ENCODE measurements at places on chromosomes 3 and 15. TPM values are rescaled to one million over a fixed set of nuclear protein-coding genes. Genes with fewer than 3 reads are reported as not detected.

SSUH2 gene
- total RNA-seq = not detected

DNA sequence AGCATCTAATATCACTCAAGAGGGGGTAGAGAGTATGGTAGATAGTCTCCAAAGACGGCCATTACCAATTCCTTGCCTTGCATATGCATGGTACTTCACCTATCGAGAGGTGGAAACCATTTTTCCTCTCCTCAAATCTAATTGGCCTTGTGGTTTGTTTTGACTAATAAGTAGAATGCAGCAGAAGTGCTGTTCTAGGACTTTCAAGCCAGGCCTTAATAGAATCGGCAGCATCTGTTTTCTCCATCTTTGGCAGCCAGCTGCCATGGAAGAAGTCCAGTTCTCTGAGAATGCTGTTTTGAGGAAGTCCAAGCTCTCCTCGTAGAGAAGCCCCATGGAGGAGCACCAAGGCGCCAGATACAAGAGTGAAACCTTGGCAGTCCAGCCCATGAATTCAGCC is 59.1 kb upstream of the RASGRP1 start:
- DNase-seq = no peak

GRCh38 chr3:166580561-166580960 is 743.3 kb upstream of the BCHE start:
- DNase-seq = no peak

DNA sequence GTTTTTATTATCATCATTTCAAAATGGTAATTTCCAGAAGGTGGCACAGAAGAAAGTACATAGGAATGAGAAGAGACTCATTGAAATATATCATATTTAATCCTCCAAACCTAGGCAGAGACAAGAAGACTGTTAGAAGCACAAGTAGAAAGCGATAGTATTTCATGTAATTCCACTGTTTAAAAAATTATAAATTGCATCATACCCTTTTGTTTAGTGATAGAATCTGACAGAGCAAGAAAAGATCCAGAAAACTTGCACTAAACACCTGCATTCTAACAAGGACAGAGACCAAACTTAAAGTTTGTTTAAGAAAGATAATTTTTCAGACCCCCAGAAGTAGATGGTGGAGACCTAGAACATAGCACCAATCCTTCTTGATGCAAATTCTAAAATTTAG is 56.9 kb upstream of the CD96 start:
- no peak for DNase-seq

DNA sequence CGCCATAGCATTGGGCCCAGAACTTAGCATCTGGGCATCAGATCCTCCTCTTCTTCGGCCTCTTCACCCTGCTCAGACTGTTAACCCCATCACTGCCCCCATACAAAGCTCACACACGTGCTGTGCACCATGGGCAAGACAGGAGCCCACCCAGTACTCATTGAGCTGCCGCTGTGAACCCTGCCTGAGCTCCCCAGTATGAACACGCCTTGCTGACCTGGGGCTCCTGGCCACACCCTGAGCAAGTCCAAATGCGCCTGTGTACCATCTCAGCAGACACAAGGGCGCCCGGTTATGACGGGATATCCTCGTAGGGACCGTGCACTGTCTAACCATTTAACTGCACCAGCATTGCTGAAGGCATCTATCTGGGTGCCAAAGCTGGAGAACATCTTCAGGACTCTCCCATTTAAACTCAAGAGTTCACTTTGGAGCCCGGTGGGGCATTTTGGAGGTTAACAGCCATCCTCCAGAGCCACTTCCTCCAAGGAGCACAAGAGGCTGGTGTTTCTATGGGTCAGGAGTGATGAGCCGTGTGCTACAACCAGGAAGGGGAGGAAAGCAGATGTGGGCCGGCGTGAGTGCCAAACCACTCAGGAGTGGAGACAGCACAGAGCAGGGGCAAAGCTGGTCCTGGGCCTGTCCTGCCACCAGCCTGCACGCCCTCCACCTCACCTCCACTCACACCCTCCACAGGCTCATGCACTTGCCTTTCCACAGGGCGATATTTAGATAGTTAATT is 12.1 kb downstream of the PRR23E start:
- DNase-seq = no peak

- DNase-seq = no peak
Measured at GRCh38 chr3:184143327-184143726, 8.2 kb downstream of the EIF2B5 start.

- DNase-seq = no peak
Measured at GRCh38 chr3:3165241-3165640, 14.2 kb downstream of the CRBN start.
